Spinal cord (tissue), 10 donors: ENCODE measurements at places on chromosomes 2 and 18.

GRCh38 chr18:1133541-1133940 is 228.9 kb downstream of the ADCYAP1 start:
- H3K27me3 ChIP-seq, result no peaks in the 10 kb centered on the region
- no peaks in the 10 kb centered on the region for H3K4me1 ChIP-seq
- peak; percentile 20 for DNase-seq
- no peaks in the 10 kb centered on the region for H3K36me3 ChIP-seq
- no peak overlapping the region for H3K4me3 ChIP-seq
- H3K27ac ChIP-seq, result no peak overlapping the region

GRCh38 chr18:12361770-12362378 is 15.2 kb downstream of the AFG3L2 start:
- no peak overlapping the region for H3K4me3 ChIP-seq
- H3K27me3 ChIP-seq, result no peaks in the 10 kb centered on the region
- H3K36me3 ChIP-seq, result peaks cover 45% of the 10 kb centered on the region
- H3K4me1 ChIP-seq, result no peaks in the 10 kb centered on the region

DNA sequence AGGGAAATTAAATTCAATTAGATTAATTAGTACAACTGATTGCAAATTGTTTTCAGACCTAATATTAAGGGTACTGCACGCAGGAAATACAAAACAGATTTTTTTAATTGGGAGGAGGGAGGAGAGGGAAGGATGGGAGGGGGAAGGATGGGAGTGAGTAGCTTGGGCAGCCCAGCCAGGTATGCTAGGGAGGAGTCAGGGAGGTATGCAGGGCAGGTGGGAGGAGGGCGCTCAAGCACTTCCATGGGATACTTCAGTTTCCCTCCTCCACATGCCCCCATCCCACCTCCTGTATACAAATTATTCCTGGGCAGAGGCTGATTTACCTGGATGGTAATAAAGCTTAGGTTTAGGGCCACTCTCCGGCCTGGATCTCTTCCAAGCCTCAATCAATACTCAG is 76.6 kb upstream of the CAPN13 start:
- H3K27ac ChIP-seq, result no peak overlapping the region
- no peak overlapping the region for H3K4me3 ChIP-seq
- peaks cover 6% of the 10 kb centered on the region for H3K4me1 ChIP-seq
- H3K27me3 ChIP-seq, result no peaks in the 10 kb centered on the region
- no peaks in the 10 kb centered on the region for H3K36me3 ChIP-seq

- DNase-seq, result no peak
- no peaks in the 10 kb centered on the region for H3K27me3 ChIP-seq
- H3K27ac ChIP-seq, result no peak overlapping the region
- H3K4me3 ChIP-seq, result no peak overlapping the region
- H3K36me3 ChIP-seq, result no peaks in the 10 kb centered on the region
- no peaks in the 10 kb centered on the region for H3K4me1 ChIP-seq
These were observed 35.8 kb downstream of the SPOPL start for GRCh38 chr2:138537170-138537915.

DNA sequence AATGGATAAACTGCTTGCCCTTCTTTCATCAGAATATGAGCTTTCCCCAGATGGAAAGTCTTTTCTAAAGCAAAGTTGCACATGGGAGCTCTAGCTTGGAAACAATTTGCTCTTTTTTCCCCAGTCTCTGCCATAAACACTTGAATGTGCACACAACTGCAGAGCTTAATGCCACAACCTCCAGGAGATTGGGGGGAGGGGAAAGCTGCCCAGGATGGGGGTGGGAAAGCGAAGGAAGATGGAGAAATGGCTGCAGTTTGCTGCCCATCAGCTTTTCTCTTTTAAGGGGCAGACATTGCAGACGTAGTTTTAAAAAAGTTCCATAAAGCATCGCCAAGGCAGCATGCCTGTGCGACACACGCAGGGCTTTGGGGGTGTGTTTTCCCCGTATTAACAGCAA is 1.5 kb downstream of the ACKR3 start:
- peak overlapping the region; percentile 78 for H3K27ac ChIP-seq
- H3K4me1 ChIP-seq, result peaks cover 61% of the 10 kb centered on the region
- H3K4me3 ChIP-seq, result peak overlapping the region; percentile 61

DNA sequence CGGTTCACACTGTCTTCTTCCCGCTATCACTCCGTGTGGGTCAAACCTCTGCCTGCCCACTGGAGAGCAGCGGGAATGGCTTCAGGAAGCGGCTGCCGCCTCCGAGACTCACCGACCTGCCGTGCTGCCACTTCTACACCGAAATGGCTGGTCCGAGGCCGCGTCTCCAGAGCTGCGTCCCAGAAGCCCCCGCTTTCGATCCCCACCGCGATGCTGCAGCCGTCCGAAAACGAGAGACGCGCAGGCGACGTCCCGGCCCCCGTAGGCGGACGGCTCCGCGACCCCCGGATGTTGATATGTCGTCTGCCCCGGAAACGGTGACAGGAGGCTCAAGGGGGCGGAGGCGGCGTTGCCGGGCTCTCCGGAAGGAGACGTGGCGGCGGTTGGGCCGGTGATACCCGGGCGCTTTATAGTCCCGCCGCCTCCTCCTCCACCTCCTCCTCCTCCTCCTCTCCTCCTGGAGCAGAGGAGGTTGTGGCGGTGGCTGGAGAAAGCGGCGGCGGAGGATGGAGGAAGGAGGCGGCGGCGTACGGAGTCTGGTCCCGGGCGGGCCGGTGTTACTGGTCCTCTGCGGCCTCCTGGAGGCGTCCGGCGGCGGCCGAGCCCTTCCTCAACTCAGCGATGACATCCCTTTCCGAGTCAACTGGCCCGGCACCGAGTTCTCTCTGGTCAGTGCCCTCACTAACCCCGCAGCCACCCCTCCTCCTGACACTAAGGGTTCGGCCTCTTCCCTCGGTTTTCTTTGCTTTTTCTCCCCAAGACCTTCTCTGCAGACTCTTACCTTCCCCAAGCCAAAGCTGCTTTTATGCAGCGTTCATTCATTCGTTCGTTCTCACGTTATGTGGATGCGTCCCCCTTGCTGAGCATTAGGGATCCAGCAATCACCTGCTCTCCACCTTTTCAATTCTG is at the start of the genes ASB3 and ERLEC1:
Gene ASB3 (minus strand): TSS at position 249 of the 909 bp plus-strand sequence. CDS start 21,381 bp downstream, outside the sequence.
Gene ERLEC1 (plus strand): TSS at position 340 of the 909 bp plus-strand sequence. CDS start 167 bp downstream, at position 507.
- no peaks in the 10 kb centered on the region for H3K27me3 ChIP-seq
- DNase-seq, result peak; percentile 85
- H3K4me3 ChIP-seq, result peak within 1 kb of the TSS; percentile 92
- H3K27ac ChIP-seq, result peak within 1 kb of the TSS; percentile 94
- H3K36me3 ChIP-seq, result peaks cover 4% of the 10 kb centered on the region

DNA sequence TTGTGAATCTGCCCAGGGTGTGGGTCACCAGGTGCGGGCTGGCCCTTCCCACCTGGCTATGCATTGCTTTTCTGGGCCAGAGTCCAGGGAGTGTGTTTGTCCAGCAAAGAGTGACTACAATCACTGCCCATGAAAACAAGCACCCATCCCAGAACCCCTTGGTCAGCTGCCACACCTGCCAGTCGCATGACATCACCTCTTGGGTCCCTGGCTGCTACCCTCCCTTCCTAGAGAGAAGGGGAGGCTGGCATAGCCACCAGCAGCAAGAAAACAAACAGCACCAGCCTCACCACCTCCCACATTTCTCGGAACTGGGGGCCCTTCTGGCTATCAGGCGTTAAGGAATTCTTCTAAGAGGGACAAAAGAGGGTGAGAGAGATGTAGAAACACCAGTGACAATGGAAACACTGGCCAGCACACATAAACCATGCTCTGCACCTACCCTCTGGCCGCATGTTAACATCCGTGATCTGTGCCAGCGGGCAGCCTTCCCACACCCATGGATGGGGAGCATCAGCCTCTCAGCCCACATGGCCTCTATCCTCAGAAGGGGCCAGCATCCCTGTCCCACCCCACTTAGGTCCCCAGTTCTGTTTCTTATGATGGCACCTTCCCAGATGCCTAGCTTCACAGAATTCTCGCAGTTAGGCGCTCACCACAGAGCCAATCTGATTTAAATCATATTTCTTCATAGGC is 109.7 kb upstream of the GLI2 start:
- H3K36me3 ChIP-seq, result no peaks in the 10 kb centered on the region
- H3K27me3 ChIP-seq, result no peaks in the 10 kb centered on the region
- H3K4me3 ChIP-seq, result no peak overlapping the region
- peaks cover 7% of the 10 kb centered on the region for H3K4me1 ChIP-seq

DNA sequence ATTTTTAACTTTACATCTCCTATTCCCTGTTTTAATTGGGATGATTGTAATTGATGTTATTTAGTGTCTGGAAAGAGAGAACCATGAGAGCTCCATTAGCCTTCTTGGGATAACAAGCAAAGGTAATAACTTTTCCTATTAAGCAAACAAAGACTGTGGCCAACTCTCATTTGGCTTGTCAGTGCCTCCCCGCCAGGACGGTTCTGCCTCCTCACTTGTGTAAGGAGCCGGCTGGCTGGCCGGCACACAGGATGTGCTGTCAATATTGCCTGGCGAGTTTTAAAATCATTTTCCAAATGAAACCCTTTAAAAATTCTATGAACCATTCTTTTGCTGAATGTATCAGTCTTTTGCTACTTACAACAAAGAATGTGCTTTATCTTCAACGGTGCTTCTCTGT is 898.3 kb downstream of the CPS1 start:
- H3K27me3 ChIP-seq, result no peaks in the 10 kb centered on the region
- DNase-seq, result peak; percentile 84
- H3K27ac ChIP-seq, result peak overlapping the region; percentile 19
- H3K4me3 ChIP-seq, result no peak overlapping the region

DNA sequence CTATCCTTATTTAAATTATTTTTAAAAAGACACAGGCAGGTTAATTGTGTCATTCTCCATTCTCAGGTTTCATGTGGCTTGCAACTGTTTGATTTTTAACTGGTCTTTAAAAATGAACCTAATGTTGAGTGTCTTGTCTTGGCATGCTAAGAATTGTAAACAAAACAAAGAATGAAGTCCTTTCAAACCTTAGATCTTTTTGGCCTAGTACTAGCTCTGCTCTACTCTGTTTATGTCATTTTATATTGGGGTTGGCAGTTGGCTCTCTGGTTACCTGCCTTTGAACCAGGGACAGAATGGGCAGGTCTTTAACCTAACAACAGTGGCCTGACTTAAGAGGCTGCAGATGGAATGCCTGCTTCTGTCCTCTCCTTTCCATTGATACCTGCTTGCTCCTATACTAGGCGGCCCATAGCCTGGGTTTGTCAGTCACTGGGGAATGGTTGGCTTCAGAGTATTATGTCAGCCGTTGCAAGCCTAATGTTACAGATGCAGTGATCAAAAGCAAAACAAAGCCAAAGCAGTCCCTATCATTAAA is 85.5 kb downstream of the MTA3 start:
- DNase-seq, result no peak
- peaks cover 2% of the 10 kb centered on the region for H3K36me3 ChIP-seq
- no peak overlapping the region for H3K4me3 ChIP-seq
- H3K27ac ChIP-seq, result no peak overlapping the region
- no peaks in the 10 kb centered on the region for H3K4me1 ChIP-seq

- DNase-seq, result no peak
- no peaks in the 10 kb centered on the region for H3K36me3 ChIP-seq
- no peak overlapping the region for H3K4me3 ChIP-seq
- no peaks in the 10 kb centered on the region for H3K27me3 ChIP-seq
- no peak overlapping the region for H3K27ac ChIP-seq
These were observed 298.4 kb downstream of the NDUFA10 start for GRCh38 chr2:239726631-239727181.

- H3K27me3 ChIP-seq, result no peaks in the 10 kb centered on the region
- no peak overlapping the region for H3K4me3 ChIP-seq
- no peak overlapping the region for H3K27ac ChIP-seq
- H3K36me3 ChIP-seq, result no peaks in the 10 kb centered on the region
- peaks cover 4% of the 10 kb centered on the region for H3K4me1 ChIP-seq
- no peak for DNase-seq
These were observed 297.8 kb downstream of the SP3 start for GRCh38 chr2:173667415-173667814.

GRCh38 chr2:583666-584065 is 93.5 kb downstream of the TMEM18 start:
- no peaks in the 10 kb centered on the region for H3K36me3 ChIP-seq
- H3K27ac ChIP-seq, result no peak overlapping the region
- DNase-seq, result no peak
- peaks cover 2% of the 10 kb centered on the region for H3K27me3 ChIP-seq
- no peak overlapping the region for H3K4me3 ChIP-seq

DNA sequence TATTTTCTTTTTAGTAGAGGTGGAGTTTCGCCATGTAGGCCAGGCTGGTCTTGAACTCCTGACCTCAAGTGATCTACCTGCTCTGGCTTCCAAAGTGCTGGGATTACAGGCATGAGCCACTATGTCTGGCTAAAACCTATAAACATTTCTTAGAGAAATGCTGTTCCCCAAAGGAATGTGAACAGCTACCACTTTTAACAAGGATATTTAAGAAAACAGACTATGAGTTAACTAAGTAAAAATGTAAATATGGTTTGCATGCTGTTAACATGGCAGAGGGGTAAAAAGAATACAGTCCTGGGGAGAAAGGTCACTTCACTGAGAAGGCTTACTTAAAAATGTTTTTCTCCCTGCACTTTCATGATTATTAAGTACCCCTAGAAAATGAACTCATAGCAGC is 57.1 kb downstream of the SLC16A14 start:
- H3K36me3 ChIP-seq, result peaks cover 7% of the 10 kb centered on the region
- H3K4me3 ChIP-seq, result no peak overlapping the region
- H3K4me1 ChIP-seq, result no peaks in the 10 kb centered on the region
- no peaks in the 10 kb centered on the region for H3K27me3 ChIP-seq

DNA sequence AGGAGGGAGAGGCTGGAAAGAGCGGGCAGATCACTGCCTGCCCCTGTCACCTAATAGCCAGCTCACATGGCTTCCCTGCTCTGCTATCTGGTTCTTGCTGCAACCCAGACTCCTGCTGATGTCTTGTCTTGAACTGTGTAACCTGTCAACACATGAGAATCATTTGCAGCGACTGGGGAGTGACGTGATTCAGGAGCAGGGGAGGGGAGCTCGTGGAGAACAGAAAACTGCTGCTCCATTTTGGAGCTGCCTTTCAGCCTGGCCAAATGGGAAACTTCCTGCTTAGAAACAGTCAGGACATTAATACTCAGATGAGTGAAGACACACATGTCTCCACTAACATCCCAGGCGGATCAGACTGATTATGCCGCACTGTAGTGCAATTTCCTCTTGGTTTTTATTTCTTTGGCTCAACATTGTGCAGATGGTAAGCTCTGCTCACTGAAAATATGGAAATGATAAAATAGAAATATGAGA is 38.1 kb downstream of the RPL37A start:
- H3K36me3 ChIP-seq, result no peaks in the 10 kb centered on the region
- no peak for DNase-seq
- peaks cover 27% of the 10 kb centered on the region for H3K4me1 ChIP-seq
- no peaks in the 10 kb centered on the region for H3K27me3 ChIP-seq

- peaks cover 42% of the 10 kb centered on the region for H3K4me1 ChIP-seq
- DNase-seq, result no peak
- no peaks in the 10 kb centered on the region for H3K36me3 ChIP-seq
- no peak overlapping the region for H3K27ac ChIP-seq
These were observed 115.0 kb downstream of the ZBTB7C start for GRCh38 chr18:48293954-48294898.

DNA sequence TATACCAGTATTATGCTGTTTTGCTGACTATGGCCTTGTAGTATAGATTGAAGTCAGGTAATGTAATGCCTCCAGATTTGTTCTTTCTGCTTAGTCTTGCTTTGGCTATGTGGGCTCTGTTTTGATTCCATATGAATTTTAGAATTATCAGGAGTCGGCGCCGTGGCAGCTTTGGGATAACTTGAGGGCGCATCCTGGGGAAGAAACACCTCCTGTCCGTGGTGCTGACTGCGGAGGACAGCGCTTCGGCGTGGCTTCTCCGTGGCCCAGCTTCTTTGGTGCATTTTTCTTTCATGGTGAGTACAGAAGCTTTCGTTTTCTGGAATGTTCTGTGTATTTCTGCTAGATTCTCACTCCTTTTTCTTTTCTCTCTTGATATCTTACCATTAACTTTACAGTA is 25.2 kb downstream of the CCDC74A start:
- H3K4me1 ChIP-seq, result no peaks in the 10 kb centered on the region
- no peak overlapping the region for H3K4me3 ChIP-seq
- H3K36me3 ChIP-seq, result no peaks in the 10 kb centered on the region
- no peak overlapping the region for H3K27ac ChIP-seq
- H3K27me3 ChIP-seq, result no peaks in the 10 kb centered on the region
- no peak for DNase-seq
